Cardiac muscle cell (in vitro differentiated cells and primary cell): ENCODE measurements at places on chromosomes 16 and 17. TPM values are rescaled to one million over a fixed set of nuclear protein-coding genes. Genes with fewer than 3 reads are reported as not detected.

ANKS3 gene
- 38.7 and 40.3 TPM in 2 replicates for total RNA-seq

- no peak for DNase-seq
Measured at GRCh38 chr17:10069301-10069700, 129.1 kb downstream of the GAS7 start.

GRCh38 chr16:62079236-62079635 is 43.0 kb upstream of the CDH8 start:
- DNase-seq = no peak

DNA sequence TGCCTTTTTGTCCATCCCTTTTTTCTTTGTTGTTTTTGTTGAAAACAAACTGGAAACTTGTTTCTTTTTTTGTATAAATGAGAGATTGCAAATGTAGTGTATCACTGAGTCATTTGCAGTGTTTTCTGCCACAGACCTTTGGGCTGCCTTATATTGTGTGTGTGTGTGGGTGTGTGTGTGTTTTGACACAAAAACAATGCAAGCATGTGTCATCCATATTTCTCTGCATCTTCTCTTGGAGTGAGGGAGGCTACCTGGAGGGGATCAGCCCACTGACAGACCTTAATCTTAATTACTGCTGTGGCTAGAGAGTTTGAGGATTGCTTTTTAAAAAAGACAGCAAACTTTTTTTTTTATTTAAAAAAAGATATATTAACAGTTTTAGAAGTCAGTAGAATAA is 4.9 kb downstream of the SOX9 start:
- no peak for DNase-seq

- DNase-seq = no peak
Measured at GRCh38 chr17:67270416-67270815, 25.4 kb upstream of the HELZ start.

DNA sequence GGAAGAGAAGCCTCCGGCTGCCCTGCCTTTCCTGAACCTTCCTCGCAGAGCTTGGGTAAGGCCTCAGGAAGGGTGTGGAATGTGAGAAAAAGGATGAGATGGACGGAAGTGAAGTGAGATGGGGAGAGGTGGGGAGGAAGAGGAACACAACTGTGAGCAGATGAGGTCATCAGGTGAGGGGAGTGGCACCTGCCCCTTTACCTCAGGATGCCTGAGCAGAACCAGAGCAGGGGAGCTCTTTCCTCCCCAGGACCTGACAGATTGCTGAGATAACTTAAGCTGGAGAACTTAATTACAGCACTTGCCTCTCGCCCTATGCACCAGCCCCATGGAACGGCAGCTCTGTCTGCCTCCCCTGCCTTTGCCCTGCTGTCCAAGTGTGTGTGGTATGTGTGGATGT is 29.8 kb downstream of the TMEM132E start:
- no peak for DNase-seq

- DNase-seq = no peak
Measured at GRCh38 chr16:23699100-23699499, 13.9 kb downstream of the ERN2 start.

TTYH2 gene
- total RNA-seq = 5.7 and 7.9 TPM in 2 replicates

- DNase-seq = no peak
Measured at GRCh38 chr17:77859035-77859810, 99.3 kb upstream of the TNRC6C start.

- no peak for DNase-seq
Measured at GRCh38 chr17:5770441-5771270, 186.3 kb upstream of the NLRP1 start.

DNA sequence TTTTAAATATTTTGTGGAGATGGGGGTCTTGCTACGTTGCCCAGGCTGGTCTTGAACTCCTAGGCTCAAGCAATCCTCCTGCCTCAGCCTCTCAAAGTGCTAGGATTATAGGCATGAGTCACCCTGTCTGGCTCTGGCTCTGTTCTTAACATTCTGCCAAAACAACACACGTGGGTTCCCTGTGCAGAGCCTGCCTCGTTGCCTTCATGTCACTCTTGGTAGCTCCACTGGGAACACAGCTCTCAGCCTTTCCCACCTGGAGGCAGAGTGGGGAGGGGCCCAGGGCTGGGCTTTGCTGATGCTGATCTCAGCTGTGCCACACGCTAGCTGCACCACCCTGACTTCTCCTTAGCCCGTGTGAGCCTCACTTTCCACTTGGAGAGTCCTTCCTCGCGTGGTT is 19.3 kb downstream of the CRISPLD2 start:
- DNase-seq = no peak

- peak; percentile 65 for DNase-seq
Measured at GRCh38 chr16:85306071-85306792, 194.0 kb upstream of the CIBAR2 start.

DNA sequence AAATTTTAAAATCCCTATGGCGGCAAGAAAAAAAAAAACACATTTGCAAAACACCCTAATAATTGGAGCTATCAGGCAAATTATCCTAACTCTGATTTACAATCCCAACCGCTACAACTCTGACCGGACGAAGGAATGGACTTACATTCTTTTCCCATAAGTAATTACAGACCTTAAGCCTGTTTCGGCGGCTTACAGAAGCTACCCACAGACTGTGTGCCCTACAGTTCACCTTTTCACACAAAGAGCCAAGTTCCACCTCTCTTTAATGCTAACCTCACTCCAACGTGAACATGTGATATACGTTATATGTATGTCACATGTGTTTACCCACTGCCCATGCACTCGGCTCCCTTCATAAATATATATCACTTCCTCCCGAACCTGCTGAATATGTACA is 8.7 kb upstream of the MEAK7 start:
- no peak for DNase-seq

GRCh38 chr17:2054512-2055291 is at the start of gene HIC1:
HIC1 (plus strand) TSS chr17:2055103; CDS start chr17:2056691, 1,588 bp downstream.
- DNase-seq = peak; percentile 86

MYO19 gene
- total RNA-seq = 26.7 and 50.8 TPM in 2 replicates

DNA sequence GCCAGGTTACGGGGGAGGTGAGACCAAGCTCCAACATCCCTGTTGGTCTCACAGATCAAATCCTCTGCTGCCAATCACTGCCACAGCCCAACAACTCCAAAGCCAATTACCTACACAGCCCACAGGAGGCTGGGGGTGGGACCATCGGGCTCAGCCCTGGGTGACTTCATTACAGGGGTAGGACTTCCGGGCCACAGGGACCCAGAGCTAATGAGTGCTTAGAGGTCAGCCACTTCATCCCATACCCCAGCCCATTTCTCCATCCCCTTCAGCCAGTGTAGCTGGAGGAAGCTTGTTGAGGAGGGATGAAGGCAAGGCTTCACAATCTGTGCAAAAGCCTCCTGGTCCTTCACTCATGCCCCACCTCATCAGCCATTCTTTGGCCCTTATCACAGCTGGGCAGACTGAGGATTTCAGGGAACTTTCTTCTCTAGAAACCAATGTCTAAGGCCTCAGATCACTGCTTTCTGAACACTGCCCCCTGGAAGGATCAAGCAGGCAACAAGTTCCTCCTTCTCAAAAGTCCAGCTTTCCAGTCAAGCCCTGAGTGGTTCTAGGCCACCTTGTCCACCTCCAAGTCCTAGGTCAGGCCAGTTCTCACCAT is 5.8 kb downstream of the FOXN1 start:
- no peak for DNase-seq

AATK gene
- total RNA-seq = 13.8 and 21.9 TPM in 2 replicates
